ENCODE measurements at places on chromosomes 11 and 22. TPM values are rescaled to one million over a fixed set of nuclear protein-coding genes. Genes with fewer than 3 reads are reported as not detected.

The TBC1D10A gene
- total RNA-seq = 9.1 TPM

The DEUP1 gene
- 0.20 TPM for total RNA-seq

The RFPL1 gene
- not detected for total RNA-seq

The ASCL2 gene
- total RNA-seq = 0.20 TPM

The RANBP1 gene
- 111 TPM for total RNA-seq

The PHF21B gene
- total RNA-seq = 6.5 TPM

The C1QTNF4 gene
- 15.8 TPM for total RNA-seq

The TPBGL gene
- 0.11 TPM for total RNA-seq

The PARVB gene
- total RNA-seq = 9.7 TPM
